SJSA1 (cell line): ENCODE measurements at places on chromosomes 6 and 20. TPM values are rescaled to one million over a fixed set of nuclear protein-coding genes. Genes with fewer than 3 reads are reported as not detected.

SIRPB2 gene
- total RNA-seq = not detected in 2 replicates

PTPN1 gene
- 61.1 and 71.3 TPM in 2 replicates for total RNA-seq

VWA7 gene
- total RNA-seq = not detected in 2 replicates

SDC4 gene
- total RNA-seq = 105 and 107 TPM in 2 replicates

CDSN gene
- not detected in 2 replicates for total RNA-seq

CST4 gene
- total RNA-seq = not detected in 2 replicates

AURKA gene
- total RNA-seq = 116 and 132 TPM in 2 replicates

DYNLT2 gene
- 0.68 and 1.1 TPM in 2 replicates for total RNA-seq

KIF13A gene
- 31.5 and 52.7 TPM in 2 replicates for total RNA-seq

SLC17A2 gene
- total RNA-seq = not detected in 2 replicates

ABCC10 gene
- 10.9 and 11.3 TPM in 2 replicates for total RNA-seq

RIPOR2 gene
- total RNA-seq = 4.5 and 6.2 TPM in 2 replicates

NINL gene
- total RNA-seq = 10.7 and 14.3 TPM in 2 replicates

CUL7 gene
- total RNA-seq = 13.7 and 18.8 TPM in 2 replicates

TFAP2C gene
- total RNA-seq = 0.92 and 1.1 TPM in 2 replicates

UNC5CL gene
- 0.47 TPM in 1 of 2 replicates, not detected in the other for total RNA-seq

RBM24 gene
- 30.3 and 43.7 TPM in 2 replicates for total RNA-seq

MOXD1 gene
- total RNA-seq = 24.8 and 37.3 TPM in 2 replicates

SCRT2 gene
- not detected in 2 replicates for total RNA-seq

KIF25 gene
- not detected in 2 replicates for total RNA-seq

MAPK13 gene
- total RNA-seq = not detected in 2 replicates

SMAP1 gene
- total RNA-seq = 19.5 and 23.4 TPM in 2 replicates

HDGFL1 gene
- total RNA-seq = not detected in 2 replicates

SLC52A3 gene
- total RNA-seq = not detected in 2 replicates

NRSN1 gene
- not detected in 2 replicates for total RNA-seq

FAM209B gene
- total RNA-seq = not detected in 2 replicates

CPNE5 gene
- total RNA-seq = 0.08 TPM in 1 of 2 replicates, not detected in the other

CASP8AP2 gene
- total RNA-seq = 15.1 and 21.1 TPM in 2 replicates

EPPIN gene
- not detected in 2 replicates for total RNA-seq

CLDN20 gene
- not detected in 2 replicates for total RNA-seq

SLC32A1 gene
- not detected in 2 replicates for total RNA-seq

DEK gene
- 354 and 542 TPM in 2 replicates for total RNA-seq

STMN3 gene
- total RNA-seq = 1.3 and 4.6 TPM in 2 replicates

GSTA2 gene
- total RNA-seq = not detected in 2 replicates

SOX18 gene
- total RNA-seq = 61.7 and 70.0 TPM in 2 replicates

GPR63 gene
- total RNA-seq = 0.44 and 1.4 TPM in 2 replicates

MAS1 gene
- total RNA-seq = not detected in 2 replicates

HCRTR2 gene
- not detected in 2 replicates for total RNA-seq

TAGAP gene
- 5.7 and 8.4 TPM in 2 replicates for total RNA-seq

FOXF2 gene
- total RNA-seq = 48.2 and 51.6 TPM in 2 replicates

KIFC1 gene
- total RNA-seq = 95.5 and 120 TPM in 2 replicates

HSPA1L gene
- total RNA-seq = 0.78 and 0.87 TPM in 2 replicates

DNAH8 gene
- not detected in 2 replicates for total RNA-seq

CALHM6 gene
- not detected in 2 replicates for total RNA-seq
